ENCODE measurements at places on chromosomes 11 and 22. TPM values are rescaled to one million over a fixed set of nuclear protein-coding genes. Genes with fewer than 3 reads are reported as not detected.

The MRGPRF gene
- total RNA-seq, result 0.51 TPM

The FIBIN gene
- total RNA-seq, result 0.36 TPM

The TEAD1 gene
- 84.4 TPM for total RNA-seq

DNA sequence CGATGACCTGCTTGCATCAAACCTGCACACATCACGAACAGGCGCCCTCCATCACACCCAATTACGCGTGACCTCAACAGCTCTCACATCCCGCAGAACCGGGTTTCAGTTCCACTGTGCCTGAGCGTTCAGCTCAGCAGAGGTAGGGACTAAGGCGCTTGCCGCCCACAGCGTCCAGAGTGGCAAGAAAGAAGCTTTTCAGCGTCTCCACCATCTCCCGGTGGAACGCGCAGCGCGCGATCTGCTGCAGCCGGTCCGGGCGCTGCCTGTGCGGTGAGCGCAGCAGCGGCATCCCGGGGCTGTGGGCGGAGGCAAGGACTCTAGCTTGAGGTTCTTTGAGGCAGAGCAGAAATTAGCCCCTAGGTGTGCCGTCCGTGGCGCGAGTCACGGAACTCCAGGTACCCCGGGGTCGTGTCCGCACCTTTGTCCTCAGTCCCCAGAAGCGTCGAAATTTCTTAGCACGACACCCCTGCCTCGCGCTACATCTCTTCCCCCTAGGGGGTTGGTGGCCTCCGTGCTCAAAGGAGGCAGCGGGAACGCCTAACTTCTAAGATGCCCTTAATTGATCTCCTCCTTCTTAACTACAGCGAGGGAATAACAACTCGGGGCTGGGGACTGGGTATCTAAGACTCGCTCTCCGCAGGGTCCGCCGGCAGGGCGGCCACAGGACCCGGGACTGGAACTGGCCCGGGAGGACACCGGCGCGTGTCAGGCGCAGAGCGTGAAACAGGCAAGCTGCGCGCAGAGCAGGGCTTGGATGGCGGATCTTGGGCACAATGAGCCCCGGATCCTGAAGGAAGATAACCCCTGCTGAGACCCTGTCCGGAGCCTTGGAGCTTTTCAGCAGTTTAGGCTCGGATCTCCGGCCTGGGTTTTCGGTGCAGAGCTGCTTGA is 1.7 kb upstream of the CALCA start:
- DNase-seq, result no peak

GRCh38 chr22:37887584-37888378 is 18.3 kb upstream of the MICALL1 start:
- no peak for DNase-seq

DNA sequence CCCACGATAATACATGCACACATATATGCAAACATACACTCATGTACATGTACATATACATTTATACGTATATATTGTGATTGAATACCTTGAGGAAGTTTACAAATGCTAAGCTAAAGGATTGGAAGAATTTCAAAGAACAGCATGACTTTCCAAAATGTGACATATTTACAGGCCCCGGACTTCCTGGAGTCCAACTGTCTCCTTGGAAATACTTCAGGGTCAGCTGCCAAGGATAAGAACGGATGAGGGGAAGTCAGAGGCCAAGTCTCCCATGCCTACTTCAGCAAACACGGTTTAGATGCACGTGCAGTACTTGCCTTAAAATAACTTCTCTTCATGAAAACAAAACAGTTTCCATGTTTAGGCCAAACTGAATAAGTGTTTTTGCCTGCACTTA is 213.6 kb downstream of the DYNC2H1 start:
- DNase-seq, result no peak

GRCh38 chr11:128345316-128345715 is 242.0 kb downstream of the ETS1 start:
- DNase-seq, result no peak

- no peak for DNase-seq
Observed at GRCh38 chr11:73217131-73217809, 811 bp upstream of the P2RY2 start.

DNA sequence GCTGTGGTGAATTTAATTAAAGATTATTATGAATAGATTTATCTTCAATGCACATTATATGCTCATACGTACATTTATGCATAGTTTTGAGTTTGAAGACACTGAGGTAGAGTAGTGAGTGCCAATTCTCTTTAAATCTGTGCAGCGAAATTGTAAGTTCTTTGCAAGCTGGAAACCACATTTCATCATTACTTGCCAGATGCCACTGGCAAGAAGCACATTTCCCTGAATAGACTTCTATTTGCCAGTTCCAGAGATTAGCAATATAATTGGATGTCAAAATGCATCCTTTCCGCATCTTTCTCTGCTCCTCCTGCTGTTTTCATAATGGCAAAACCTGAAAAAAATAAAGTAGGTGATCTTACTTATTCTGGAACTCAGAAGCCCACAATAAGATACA is 448.0 kb downstream of the LUZP2 start:
- DNase-seq, result no peak

DNA sequence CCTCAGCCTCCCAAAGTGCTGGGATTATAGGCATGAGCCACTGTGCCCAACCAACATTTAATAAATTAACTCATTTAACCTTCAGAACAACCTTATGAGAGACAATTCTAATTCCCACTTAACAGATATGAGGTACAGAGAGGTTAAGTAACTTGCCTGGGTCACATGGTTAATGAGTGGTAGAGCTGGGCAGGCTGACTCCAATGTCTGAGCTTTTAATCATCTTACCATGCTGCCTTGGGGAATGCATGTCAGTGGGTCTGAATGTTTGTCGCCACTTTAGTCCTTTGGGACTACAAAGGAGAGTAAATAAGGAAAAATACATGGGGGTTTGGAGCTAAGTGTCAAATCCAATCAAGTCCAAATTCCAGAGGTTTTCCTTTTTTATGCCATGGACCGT is 11.2 kb upstream of the PIK3C2A start:
- DNase-seq, result no peak
